Activated CD4-positive, alpha-beta T cell treated with anti-CD3 and anti-CD28 coated beads for 24 hours (primary cell): ENCODE measurements at places on chromosomes 1 and 21.

- no peak for DNase-seq
Measured at GRCh38 chr1:181396171-181396670, 87.1 kb upstream of the CACNA1E start.

- DNase-seq = no peak
Measured at GRCh38 chr1:110798691-110799256, 74.2 kb upstream of the CD53 start.

DNA sequence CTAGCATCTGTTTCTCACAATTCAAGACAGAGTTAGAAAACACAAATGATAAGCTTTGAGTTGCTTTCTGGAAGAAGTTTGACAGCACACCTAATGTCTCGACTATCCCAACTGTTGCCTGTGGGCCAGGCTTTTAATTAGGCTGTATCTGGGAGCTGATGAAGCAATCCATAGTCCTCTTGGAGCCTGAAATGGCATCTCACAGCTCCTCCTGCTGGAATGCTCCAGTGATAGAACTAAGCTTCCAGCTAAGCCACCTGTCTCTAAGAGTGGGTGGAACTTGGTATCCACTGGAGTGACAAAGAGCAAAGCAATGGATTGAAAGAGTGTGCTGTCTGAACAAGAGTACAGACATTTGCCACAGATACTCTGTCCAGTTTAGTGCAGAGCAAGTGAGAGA, 605.3 kb upstream of the NR5A2 start:
- no peak for DNase-seq

- DNase-seq = no peak
Measured at GRCh38 chr1:5239911-5240310, 585.5 kb downstream of the AJAP1 start.

- no peak for DNase-seq
Measured at GRCh38 chr1:118989878-118990378, 1.8 kb upstream of the TBX15 start.

GRCh38 chr1:27575840-27576331, 28.1 kb downstream of the AHDC1 start:
- DNase-seq = no peak

GRCh38 chr1:208243527-208243966, 637 bp downstream of the PLXNA2 start:
- DNase-seq = no peak

DNA sequence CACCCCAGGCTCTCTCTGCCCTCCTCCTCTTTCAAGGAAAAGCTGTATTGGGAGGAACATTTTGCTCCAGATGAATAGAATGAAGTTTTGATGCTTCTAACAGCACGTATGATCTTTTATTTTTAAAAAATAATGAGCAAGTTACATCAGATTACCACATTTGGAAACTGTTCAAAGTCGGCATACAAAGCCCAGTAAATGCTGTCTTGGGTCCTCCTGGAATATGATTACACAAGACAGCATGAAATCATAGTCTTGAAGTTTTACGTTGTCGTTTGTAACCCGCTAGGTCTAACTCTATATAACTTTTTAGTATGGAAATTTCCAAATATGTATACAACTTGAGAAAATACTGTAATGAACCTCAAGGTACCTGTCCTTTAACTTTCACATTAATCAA, 385.6 kb downstream of the HLX start:
- DNase-seq = no peak

DNA sequence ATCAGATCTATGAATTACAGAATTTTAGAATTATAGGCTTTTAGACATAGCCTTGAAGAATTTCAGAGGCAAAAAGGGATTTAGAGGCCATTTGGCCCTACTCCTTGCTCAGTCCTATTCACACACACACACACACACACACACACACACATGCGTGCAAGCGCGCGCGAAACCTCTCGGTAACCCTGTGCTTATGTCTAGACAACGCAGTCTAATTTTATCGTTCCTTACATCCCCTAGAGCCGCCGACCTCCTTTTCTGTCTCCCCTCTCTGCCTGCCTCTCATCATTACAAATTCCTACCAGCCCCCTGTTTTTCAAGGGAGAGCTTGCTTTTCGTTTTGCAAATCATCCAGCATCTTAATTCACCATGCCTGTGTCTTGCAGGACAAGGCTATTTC, 252.1 kb downstream of the FOXD2 start:
- DNase-seq = no peak

- no peak for DNase-seq
Measured at GRCh38 chr1:180560200-180560867, 1.6 kb downstream of the OVAAL start.

DNA sequence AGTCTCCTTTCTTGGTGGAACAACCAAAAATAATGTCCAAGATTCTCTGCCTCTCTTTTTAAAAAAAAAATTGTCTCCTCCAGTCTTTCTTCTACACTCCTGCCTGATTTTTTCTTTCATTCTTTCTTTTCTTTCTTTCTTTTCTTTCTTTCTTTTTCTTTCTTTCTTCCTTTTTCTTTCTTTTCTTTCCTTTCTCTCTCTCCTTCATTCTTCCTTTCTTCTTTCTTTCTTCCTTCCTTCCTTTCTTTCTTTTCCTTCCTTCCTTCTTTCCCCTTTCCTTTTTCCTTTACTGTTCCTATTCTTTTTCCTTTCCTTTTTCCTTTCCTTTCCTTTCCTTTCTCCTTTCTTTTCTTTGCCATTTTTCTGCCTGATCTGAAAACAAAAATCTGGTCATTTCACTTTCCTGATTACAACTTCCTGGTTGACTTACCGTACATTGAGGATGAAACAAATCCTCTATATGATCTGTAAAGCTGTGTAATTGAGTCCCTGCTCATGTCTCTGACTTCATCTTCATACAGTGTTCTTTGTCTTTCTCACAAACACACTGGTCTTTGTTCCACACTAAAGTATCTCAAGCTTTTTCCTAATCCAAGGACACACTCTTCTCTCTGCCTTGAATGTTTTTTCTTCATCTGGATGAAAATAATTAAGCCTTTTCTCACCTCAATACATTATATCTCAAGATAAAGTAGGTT, 6.1 kb upstream of the KRTAP23-1 start:
- DNase-seq = no peak

- DNase-seq = no peak
Measured at GRCh38 chr1:172499636-172500141, 33.3 kb upstream of the SUCO start.

- no peak for DNase-seq
Measured at GRCh38 chr1:18353528-18353927, 127.2 kb upstream of the KLHDC7A start.

GRCh38 chr1:50700214-50700613, 259.9 kb downstream of the FAF1 start:
- no peak for DNase-seq
